Activated T-cell treated with anti-CD3 and anti-CD28 coated beads, Interleukin-2, amount 50 U/mL, for 72 hours (primary cell): ENCODE measurements at places on chromosomes 3 and 15.

GRCh38 chr15:39598958-39599845 is 18.3 kb downstream of the THBS1 start:
- DNase-seq: no peak

DNA sequence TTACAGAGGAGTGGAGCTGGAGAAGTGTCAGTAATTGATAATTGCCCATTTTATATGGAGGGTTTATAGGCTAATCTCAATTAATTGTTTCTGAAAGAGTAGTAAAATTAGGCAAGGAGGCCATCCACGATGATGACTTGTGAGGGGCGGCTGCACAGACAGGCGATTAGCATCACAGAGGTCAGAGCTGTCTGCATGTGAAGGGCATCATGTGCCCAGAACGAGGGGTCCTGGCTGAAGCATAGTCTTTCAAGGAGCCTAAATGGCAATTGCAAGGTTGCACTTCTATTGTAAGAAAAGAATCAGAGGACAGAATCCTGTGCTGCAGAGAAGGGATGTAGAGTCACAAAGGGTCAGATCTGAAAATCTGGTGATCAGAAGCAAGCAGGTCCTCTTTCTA is 196.6 kb downstream of the EBLN2 start:
- no peak for DNase-seq

DNA sequence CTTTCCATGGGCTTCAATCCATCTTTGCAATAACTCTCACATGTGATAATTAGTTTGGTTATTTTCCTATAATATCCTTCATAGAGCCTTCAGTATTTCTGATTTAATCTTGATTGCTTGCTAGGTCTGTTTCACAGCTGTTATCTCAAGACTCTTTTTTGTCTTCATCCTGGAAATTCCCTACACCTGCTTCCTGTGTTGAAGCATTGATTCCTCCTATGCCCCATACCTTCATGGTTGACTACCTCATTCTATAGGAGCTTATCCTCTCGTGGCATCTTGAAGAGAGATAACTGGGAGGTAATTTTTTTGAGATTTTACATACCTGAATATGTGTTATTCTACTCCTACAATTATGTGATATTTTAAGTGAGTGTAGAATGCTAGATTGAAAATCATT is 26.7 kb downstream of the PIK3CA start:
- DNase-seq: no peak

GRCh38 chr3:102536456-102536855 is 101.6 kb downstream of the ZPLD1 start:
- no peak for DNase-seq

GRCh38 chr3:17047894-17048293 is 163.1 kb downstream of the PLCL2 start:
- no peak for DNase-seq

DNA sequence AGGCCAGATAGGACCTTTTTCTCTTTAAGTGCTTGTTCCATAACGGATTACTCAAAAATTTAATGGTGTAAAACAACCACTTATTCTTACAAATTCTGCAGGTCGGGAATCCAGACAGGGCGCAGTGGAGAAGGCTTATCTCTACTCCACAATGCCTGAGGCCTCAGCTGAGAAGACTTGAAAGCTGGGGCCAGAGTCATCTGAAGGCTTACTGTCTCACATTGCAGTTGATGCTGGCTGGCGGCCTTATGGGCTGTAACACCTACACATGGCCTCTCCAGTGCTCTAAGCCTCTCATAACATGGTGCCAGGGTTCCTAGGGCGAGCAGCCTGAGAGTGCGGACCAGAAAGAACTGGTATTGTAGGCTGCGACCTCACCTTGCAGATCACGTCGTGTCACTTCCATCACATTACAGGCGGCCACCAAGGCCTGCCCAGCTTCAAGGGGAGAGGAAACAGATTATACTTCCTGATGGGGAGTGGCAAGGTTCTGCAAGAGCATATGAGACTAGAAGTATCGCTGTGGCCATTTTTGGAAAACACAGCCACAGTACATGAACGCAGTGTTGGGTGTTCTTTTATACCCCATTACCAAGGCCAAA is 32.4 kb downstream of the CMTM7 start:
- no peak for DNase-seq

DNA sequence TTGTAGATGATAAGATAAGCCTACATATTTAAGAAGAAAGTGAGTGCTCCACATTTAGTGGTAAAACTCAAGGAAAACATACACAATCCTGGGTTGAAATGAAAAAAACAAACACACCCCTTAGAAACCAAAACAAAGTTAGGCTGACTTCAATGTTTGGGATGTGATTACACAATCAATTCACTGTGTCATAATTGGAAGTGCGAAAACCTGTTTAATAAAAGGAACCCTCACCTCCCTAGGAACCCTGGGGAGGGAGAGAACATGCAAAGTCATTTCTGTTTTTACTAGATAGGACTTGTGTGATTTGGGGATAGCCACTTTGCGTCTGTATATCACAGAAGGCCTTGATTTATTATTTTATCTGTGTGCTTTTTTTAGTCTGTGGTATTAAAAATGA is 275.0 kb downstream of the NFKBIZ start:
- no peak for DNase-seq

DNA sequence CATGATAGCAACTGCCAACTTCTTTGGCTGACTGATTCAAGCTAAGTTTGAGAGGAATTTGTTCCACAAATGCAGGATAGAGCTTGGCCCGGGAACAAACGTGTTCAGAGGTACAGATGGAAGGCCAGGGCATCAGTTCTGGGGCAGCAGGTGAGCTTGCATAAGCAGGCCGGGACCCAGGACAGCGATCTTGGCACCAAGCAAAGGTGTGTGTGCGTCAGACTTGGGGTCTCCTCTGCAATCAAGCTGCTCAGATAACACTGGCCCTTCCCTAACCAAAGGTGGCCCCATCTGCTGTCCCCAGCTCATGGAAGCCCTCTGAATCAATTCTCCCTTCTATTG is 155.6 kb downstream of the MEGF11 start:
- DNase-seq: no peak

DNA sequence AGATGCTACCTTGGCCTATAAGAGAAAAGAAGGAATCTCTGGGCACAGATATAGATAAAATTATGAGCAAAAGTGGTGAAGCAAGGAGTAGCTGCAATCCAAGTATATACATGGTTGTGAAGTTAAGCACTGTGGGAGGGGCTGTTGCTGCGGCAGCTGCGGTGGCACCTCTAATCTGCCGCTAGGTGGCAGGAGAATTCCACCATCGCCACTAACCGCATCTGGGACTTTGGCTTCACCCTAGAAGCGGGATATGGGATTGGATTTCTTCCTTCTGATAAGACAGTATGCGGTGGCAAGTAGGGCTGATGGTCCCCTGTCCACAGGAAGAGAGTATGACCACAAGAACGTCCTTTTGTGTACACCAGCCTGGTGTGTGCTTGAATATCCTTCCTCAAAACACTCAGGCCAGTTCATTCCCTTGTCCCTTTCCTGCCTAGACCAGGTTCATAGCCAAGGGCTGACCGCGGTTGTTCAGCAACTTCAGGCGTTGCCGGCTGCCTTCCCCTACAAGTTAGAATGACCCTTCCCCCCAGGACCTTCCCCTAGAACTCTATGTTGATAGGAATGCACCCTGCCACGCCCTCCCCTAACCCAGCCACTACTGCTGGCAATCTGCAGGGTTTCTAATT is 5.1 kb downstream of the MAGEL2 start:
- DNase-seq: peak; percentile 29
